T-helper 17 cell (primary cell): ENCODE measurements at places on chromosomes 7 and 10.

- no peak for DNase-seq
These were observed 45.4 kb upstream of the MYO3A start for GRCh38 chr10:25888627-25889026.

DNA sequence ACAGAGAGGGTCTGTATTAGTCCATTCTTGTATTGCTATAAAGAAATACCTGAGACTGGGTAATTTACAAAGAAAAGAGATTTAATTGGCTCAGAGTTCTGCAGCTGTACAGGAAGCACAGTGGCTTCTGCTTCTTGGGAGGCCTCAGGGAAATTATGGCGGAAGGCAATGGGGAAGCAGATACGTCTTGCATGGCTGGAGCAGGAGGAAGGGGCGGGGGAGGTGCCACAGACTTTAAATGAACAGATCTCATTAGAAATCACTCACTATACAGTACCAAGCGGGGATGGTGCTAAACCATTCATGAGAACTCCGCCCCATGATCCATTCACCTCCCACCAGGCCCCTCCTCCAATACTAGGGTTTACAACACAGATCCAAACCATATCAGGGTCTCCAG lies 3.7 kb upstream of the CALU start:
- DNase-seq: no peak

DNA sequence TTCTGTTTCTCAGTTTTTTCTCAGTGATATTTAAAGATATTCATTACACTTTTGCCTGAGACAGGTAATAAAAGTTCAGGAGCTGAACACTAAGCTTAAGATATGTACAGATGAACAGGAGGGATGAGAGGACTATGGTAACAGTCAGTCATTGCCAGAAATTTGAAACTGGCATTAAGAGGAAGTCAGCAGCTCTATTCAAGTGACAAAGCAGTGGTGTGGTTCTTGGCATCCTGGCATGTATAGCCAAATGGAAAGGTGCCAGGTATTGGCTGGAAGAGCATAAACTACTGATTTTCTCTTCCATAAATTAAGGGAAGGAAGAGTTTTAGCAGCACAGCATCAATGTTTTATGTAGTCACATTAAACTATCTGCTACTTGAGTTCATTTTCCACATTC lies 22.7 kb downstream of the HOXA1 start:
- DNase-seq: no peak

DNA sequence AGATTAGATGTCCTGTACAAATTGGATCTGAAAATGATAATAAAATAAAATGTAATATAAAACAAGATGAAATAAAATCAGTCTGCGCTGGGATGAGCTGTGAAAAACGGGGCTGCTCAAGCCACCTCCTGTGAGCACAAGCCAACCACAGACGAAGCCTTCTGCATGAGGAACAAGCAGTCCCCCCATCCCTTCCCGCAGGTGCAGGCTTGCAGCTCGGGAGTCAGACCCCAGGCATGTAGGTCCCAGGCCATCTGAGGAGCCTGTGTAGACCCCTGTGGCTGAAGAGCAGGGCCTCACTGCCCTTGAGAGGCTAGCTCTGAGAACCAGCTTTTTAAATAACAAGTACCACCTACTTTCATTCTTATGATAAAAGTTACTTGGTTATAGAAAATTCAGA lies 123.4 kb downstream of the TNS3 start:
- DNase-seq: no peak

DNA sequence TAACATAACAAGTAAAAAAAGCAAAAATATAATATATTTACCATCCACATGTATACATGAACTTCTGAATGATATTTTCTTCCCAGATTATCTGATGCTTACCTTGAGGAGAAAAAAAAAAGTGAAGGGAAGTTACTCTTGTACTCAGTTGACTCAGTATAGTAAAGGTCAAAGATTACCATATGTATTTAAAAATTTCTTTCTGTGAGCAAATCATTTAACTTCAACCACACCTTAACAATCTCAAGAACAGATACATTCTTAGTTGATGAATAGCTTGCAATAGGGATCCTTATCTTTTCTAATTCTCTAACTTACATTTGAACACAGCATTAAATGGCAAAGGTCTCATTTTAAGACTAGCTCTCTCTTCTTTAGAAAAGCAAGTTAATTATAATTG lies 29.8 kb downstream of the PRR15 start:
- no peak for DNase-seq

DNA sequence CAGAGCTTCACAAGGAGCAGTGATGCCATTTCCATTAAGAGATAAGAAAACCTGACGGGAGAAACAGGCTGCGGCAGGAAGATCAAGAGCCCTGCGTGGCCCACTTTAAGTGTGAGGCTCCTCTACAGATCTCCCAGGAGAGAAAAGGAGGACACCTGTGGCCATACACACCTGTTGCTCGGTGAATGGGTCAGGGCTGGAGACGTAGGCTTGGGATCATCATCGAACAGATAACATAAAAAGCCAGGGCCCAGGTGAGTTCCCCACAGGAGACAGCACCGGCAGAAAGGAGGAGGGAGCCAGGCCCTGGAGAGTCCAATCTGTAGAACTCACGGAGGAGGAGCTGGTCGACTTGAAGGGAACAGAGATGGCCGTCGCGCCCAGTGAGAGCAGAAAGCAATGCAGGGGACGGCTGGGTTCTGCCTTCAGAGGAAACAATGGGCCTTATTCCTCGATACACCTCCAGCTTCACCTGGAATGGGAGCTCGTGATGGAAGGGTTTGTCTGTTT lies 556.8 kb downstream of the DNAJB6 start:
- DNase-seq: no peak

- DNase-seq: no peak
These were observed 46.5 kb downstream of the AMPH start for GRCh38 chr7:38584443-38585210.

GRCh38 chr7:98254951-98255610 lies 3.0 kb upstream of the TECPR1 start:
- DNase-seq: no peak

GRCh38 chr10:75616874-75617478 lies 185.6 kb downstream of the LRMDA start:
- DNase-seq: no peak

DNA sequence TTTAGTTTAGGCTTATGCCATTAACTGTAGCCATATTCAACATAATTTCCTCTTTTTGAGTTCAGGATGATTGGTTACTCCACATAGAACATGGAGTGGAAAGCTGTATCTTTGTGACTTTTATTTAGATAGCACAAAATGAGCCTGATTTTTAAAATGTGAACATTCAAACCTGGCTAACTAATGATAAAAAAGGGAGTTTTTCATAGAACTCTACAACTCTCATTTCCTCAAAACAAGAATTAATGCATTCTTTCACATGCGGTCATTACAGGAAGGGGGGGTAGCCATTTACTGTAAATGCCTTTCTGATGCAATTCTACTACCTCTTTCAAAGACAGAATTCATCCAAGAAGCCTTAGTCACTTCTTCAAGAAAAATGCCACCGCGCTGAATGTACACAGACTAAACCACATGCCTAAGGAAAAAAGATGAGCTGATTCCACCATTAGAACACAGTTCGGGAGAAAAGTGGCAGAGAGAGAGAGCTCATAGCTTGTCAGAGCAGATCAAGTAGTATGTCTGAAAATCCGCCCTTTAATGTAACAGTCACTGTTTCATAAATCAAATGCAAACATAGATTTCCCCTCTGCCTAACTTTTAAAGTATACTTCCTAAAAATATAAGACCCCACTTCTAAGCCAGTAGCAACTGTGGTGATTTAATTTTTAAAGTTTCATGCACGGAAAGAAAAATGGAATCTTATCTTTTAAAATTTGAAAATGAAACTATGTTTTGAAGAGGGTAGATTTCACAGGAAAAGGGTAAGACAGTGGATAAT lies 226.4 kb upstream of the KLF14 start:
- no peak for DNase-seq

DNA sequence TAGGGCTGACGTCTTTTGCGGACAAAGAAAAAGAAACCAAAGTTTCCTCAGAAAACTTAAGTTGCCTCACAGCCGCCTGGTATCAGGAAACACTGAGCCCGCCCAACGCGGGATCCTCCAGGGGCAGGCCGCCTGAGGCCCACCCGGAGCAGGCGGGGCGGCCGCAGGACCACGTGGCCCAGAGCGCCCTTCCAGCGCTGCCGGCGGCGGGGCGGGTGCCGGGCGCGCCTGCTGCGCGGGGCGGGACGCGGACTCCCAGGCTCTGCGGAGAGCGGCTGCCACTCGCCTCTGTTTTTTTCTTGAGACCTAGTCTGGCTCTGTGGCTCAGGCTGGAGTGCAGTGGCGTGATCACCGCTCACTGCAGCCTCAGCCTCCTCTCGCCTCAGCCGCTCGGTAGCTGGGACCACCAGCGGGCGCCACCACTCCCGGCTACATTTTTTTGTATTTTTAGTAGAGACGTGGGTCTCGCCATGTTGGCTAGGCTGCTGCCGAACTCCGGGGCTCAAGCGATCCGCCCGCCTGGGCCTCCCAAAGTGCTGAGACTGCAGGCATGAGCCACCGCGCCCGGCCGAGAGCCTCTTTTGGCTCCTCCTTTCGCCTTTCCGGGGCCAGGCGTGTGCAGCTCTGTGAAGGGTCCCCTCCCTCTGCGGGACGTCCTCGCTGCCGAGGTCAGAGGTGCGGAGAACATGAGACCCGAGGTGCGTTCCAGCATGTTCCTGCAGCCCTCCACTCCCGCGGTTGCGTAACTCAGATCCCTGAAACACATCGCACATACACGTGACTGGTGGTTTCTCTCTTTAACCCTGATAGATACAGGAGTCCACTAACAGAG lies 11.6 kb upstream of the HNRNPF start:
- peak; percentile 74 for DNase-seq

DNA sequence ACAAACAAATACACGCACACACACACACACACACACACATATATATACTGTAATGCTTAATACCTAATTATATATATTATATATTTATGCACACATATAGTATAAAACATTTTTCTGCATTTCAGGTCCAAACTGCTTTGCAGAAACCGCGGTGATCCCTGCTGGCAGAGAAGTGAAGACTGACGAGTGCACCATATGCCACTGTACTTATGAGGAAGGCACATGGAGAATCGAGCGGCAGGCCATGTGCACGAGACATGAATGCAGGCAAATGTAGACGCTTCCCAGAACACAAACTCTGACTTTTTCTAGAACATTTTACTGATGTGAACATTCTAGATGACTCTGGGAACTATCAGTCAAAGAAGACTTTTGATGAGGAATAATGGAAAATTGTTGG lies 138.5 kb downstream of the VWC2 start:
- no peak for DNase-seq

DNA sequence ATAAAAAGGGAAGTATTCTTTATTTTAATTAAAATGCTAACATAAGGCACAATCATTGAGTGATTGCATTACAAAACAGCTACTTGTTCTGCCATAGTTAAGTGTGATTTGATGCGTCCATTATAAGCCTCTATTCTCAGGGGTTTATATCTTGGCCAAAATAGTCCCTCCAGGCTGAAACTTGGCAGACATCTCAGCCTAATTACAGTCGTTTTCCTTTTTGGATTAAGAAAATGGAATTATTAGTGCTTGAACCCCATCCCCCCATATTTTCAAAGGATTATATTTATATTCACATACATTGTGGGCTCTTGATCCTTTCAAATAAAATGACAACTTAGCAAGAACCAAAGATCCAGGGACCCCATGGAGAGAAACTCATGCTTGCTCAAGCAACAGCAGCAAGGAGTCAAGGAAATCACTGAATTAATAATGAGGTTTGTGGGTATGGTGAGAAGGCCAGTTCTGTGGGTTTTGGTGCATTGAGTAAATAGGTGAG lies 66.7 kb upstream of the NEUROD6 start:
- DNase-seq: no peak
